ENCODE measurements at places on chromosomes 5 and 9.

DNA sequence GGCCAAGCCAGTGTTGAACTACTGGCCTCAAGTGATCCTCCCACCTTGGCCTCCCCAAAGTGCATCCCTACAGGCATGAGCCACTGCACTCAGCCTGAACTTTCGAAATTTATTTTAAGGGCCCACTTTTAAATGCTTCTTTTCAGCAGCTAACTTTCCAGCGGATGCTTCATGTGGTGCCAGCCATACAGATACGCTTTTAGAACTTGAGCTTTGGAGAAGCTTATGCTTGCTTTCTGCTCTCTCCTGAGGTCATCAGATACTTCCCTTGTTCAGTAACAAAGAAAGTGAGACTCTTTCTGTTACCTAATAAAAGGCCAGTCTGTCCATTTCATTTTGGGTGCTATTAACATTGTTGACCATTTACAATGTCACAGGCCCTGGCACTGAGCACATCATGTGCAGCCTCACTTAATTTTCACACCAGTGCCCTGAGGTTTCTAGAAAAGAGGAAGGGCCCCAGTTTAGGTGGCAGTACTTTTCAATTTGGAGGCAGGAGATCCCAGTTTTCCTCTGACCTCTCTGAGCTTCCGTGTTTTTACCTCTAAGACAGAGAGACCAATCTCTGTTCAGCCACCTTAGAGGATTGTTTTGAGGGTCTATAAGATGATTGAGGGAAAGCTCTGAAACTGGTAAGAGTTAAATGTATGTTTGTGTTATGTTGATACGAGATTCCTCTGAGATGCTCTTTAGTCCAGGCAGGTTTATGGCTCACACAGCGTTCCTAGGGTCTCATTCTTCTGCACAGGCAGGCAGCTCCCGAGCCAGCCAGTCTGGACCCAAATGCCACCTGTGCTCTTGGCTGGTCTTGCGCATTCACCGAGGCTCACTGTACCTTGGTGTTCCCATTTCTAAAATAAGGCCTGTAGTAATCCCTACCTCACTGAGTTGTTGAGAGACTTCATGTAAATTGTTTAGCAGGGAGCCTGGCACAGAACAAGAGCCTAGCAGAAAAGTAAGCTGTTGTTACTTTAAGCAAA lies 4.4 kb downstream of the ABL1 start:
- no peak for DNase-seq

GRCh38 chr5:64176301-64176700 lies 10.7 kb downstream of the RNF180 start:
- DNase-seq, result no peak

GRCh38 chr5:96297867-96298266 lies 135.2 kb downstream of the PCSK1 start:
- no peak for DNase-seq

- DNase-seq, result no peak
Measured at GRCh38 chr5:13339093-13339492, 605.4 kb downstream of the DNAH5 start.

DNA sequence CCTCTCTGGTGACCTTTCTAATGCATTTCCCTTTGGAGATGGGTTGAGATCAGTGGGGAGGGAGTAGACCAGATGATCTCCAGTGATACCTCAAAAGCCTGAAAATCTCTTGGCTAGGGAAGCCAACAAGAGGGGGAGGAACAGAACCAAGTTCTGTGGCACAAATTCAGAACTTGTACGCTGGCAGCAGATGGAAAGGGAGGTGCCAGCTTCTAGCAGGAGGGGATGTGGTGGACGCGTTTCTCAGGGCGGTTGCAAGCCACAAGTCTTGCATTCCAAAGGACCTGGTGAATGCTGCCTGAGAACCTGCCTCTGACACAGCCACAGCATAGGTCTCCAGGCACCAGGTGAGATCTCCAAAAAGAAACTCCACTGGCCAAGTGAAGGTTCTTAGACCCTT lies 13.4 kb downstream of the SLIT3 start:
- no peak for DNase-seq

- no peak for DNase-seq
Measured at GRCh38 chr9:90890146-90890810, 88.7 kb downstream of the SYK start.

DNA sequence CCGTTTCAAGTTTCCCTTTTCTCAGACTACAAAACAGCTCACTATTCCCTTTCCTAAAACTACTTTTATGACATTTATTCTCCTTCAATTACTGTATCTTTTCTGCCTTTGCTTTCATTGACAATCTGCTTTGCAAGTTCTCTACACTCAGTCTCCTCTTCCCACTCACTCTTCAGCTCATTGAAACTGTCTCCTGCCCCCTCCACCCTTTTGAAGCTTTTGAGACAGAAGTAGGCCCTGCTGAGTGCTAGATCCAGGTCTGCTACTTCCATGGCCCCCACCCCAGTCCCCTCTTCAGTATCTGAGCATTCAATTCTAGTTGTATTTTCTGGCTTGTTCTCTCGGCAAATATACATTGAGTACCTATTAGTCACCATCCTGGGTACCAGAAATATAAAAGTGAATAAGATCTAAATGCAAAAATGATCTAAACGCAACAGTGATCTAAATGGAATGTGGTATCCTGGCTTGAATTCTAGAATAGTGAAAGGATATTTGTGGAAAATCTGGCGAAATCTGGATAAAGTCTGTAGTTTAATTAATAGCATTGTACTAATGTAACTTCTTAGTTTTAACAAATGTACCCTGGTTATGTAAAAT lies 58.4 kb downstream of the OR2K2 start:
- DNase-seq, result no peak

DNA sequence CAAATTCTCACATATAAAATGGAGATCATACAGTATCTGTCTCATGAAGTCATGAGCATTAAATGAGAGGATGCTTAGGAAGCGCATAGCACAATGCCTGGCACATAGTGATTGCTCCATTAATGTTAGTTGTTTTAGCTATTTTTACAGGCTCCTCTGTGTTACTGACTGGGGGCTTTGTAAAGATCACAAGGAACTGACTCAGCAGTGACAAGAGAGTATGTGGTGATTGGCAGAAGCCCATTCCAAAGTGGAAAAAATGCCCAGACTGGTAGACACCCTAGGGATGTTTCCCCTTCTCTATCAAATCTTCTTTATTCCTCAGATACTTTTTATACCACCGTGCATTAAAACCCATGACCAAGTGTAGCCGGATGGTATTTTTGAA lies 33.5 kb downstream of the ABLIM3 start:
- DNase-seq, result no peak

DNA sequence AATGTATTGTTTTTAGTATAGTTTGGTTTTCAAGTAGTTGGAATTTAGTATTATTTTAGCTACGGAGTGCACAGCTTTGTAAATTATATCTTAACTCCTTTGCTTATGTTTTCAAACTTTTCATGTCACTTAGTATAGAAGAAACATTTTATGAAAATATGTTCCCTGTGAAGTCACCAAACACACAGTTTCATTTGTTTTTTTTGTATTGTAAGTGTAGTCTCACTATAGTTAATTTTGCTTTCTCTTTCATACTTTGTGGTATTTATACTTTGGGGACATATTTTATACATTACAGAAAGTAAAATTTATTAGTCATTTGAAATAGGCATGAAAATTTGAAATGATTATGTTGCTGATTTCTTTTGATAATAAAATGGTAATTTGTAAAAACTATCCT lies 5.0 kb downstream of the CHSY3 start:
- no peak for DNase-seq

DNA sequence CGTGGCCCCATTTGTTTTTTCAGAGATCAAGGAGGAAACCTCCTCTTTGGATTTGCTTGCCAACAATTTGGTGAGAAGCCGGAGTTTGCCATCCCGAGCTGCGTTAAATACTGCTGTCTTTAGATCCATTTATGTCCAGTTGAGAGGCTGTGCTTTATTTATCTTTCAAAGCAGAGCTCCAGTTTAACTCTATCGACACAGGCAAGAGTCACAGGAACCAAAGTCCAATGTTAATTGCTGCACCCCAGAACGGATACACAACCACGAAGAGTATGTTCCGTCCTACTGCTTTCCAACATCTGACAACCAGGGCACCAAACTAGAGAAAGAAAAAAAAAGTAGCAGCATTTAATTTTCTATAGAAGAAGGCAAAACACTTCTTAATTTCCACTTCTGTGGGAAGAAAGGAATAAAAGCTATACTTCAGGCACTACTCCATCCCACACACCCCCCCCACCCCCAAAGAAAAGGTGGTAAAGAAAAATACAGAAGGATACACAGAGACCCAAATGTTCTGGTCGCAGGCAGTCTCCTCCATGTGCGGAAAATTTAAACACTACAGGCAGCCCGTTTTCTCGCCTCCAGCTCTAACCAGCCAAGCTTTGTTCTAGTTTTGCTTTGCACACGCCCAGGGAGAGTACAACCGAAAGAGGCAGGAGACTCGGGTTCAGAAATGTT lies 1.1 kb downstream of the FEM1C start:
- no peak for DNase-seq

DNA sequence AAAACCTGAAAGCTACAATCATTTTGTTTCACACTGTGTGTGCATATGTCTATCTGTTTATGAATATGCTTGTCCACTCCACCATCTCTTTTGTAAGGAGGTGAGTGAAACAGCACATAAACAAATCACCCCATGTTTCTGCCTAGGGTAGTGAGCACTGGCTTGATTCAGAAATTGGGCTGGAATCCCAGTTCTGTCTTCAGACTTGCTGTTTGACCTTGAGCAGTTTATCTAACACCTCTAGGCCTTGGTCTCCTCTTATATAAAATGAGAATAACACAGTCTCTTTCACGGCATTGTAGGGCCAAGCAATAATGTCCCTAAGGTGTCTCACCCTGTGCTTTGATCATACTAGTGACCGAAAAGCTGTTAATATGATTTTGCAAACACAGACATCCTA lies 61.2 kb downstream of the ZNF366 start:
- DNase-seq, result no peak

GRCh38 chr5:102959055-102959454 lies 160.9 kb downstream of the GIN1 start:
- DNase-seq, result no peak

DNA sequence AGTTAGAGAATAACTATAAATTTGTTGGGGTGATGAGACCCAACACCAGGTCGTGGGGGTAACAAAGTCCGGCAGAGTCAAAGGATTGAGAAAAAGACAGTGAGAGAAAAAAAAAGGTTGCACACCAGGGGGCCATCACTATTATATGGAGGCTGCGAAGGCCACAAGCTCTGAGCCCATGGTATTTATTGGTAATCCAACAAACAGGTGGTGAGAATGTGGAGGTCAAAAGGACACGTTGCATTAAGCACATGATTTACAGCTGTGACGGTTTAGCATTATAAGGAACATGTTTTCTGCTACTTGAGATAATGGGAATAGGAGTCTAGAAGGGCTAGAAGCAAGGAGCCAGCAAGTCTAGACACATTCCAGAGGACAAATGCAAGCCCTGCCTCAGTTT lies 2202.2 kb upstream of the C9orf72 start:
- no peak for DNase-seq

DNA sequence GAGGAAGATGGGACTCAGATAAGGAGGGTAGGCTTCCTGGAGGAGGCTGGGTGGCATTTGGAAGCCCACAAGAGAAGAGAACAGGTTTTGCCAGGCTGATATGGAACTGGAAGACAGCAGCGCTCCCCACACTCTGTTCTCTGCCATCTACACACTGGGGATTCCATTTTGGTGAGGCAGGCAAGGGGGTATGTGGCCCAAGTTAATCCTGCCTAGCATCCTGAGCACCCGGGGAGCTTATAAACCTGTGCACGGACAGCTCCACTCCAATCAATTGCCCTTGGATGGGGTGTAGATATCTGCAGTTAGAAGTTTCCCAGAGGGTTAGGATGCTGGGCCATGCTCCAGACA lies 158.8 kb downstream of the MACROH2A1 start:
- no peak for DNase-seq

DNA sequence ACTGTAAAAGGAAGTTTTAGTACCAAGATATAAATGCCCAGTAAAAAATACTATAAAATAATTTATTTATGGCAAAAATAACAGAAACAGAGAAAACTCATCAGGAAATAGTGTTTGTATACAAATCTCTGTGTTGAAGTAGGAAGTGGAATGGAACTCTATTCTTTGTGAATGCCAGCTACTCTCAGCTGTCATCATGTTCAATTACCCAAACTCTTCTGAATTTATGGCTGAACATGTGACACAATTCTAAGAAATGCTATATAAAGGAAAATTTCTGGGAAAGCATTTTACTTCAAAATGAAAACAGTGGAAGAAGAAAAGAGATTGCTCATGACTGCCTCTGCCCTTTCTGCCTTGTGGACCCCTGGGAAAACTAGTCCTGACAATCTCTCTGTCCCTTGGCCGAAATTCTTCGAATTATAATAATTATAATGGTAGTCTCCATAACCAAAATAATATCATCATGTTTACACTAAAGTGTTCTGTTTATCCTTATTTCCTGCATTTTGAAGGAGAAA lies 522.3 kb upstream of the ST8SIA4 start:
- no peak for DNase-seq

DNA sequence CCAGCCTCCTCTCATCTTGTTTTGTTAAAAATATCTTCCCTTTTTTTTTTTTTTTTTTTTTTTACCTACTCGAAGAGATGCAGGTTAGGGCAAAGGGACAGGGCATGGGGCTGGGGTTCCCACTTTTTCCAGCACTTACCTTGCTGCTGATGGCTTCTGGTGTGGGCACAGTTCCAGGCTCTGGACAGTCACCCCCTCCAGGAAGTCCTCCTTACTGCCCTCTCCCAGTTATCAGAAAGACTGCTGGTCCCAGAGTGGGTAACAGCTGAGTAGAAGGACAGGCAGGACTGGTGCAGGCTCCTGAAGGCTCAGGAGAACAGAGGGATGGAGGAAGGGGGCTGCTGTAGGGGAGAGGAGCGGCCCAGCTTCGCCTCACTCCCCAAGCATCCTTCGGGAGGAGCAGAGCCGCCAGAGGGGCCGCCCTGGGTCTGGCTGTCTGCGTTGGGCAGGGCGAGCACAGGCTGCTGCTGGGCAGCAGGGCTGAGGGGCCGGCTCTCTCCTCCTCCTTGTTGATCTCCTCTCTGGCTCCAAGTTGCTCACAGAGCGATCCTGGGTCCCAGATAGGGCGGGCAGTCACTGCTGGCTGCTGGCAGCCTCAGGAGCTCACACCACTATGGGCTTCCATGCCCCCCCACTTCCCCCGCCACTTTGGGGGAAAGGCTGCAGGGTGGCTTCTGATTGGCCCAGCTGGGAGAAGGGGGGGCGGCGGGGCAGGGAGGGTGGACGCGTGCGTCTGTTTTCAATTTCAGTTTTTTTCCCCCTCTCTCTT lies at the start of gene PDGFRB:
TSS of gene PDGFRB (minus strand) at position 588 of the 769 bp plus-strand sequence. CDS start 18,798 bp downstream, outside the sequence.
- DNase-seq, result no peak

GRCh38 chr5:66174338-66174737 lies 30.2 kb downstream of the SREK1 start:
- DNase-seq, result no peak

DNA sequence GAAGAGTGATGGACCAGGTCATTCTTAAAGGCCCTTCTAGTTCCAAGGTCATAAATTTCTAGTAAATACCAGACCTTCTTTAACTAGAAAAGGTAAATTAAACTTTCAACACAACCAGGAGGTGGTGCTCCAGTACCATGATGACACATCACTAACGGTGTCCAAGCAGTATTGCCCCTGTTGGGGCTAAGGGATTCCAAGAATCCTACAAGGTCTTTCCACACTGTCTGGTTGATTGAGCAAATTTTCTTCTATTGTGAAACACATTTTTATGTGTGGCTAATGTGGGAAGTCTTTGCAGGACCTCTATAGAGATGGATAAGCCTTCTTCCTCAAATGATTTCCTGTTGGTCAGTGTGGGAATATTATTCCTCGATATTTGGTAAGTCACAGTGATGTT lies 459.6 kb upstream of the PAPPA start:
- DNase-seq, result no peak

Measured in NCI-H2107 (cell line).